ENCODE measurements at places on chromosomes 7 and 10.

GRCh38 chr7:30789334-30789711 is 18.1 kb downstream of the MINDY4 start:
- peak; percentile 30 for DNase-seq

DNA sequence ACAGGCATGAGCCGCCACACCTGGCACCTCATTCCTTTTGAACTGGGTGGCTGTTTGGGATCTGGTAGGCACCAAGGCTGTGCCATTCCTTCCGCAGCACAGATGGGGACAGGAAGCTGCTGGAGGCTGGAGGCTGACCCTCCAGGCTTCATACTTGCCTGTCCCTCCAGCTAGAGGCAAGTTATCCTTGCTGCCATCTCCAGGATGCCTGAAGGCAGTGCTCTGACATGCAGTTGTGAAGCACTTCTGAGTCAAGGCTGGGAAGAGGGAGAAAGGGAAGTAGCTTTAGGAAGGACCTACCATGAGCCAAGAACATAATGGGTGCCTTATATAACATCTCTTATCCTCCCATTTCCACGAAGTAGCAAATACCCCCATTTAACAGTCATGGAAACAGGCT is 9.5 kb downstream of the MARVELD1 start:
- no peak for DNase-seq

GRCh38 chr10:44983895-44984278 is 5.3 kb upstream of the DEPP1 start:
- DNase-seq = no peak

GRCh38 chr10:122173766-122174435 is 97.2 kb upstream of the BTBD16 start:
- DNase-seq = no peak

DNA sequence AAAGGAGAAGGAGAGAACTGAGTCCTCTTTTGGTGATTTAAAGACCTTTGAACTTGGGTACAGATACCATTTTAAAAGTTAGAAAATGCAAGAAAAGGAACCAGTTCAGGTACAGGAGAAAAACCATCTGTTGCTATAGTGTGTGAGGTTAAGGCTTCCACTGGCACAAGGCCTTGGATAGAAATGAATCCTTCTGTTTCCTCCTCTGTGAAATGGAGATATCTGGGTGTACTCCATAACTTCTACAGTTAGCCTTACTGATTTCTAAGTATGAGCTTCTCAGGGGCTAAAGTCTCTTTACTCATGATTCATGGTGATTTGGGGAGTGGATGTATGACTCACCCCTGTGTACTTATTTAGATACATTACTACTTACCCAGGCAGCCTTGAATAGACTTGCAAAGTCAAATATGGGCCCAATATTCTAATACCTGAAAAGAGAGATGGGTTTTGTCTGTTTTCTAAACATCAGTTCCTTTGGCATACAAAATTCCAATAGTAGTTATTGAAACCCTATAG is 117.2 kb upstream of the ADO start:
- DNase-seq = no peak

DNA sequence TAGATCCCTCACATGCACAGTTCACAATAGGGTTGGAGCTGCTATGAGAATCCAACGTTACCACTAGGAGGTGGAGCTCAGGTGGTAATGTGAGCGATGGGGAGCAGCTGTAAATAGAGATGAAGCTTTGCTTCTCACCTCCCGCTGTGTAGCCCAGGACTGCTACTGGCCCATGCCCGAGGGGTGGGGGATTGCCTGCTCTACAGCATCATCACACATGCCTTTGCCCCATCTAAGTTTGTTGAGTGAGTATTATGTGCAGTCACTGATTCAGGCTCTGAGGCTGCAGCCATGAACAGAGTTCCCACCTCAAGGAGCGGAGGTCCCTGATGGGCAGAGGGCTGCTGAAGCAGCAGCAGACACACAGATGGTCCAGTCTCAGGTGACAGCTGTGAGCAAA is 94.1 kb downstream of the CHST15 start:
- DNase-seq = peak; percentile 22

DNA sequence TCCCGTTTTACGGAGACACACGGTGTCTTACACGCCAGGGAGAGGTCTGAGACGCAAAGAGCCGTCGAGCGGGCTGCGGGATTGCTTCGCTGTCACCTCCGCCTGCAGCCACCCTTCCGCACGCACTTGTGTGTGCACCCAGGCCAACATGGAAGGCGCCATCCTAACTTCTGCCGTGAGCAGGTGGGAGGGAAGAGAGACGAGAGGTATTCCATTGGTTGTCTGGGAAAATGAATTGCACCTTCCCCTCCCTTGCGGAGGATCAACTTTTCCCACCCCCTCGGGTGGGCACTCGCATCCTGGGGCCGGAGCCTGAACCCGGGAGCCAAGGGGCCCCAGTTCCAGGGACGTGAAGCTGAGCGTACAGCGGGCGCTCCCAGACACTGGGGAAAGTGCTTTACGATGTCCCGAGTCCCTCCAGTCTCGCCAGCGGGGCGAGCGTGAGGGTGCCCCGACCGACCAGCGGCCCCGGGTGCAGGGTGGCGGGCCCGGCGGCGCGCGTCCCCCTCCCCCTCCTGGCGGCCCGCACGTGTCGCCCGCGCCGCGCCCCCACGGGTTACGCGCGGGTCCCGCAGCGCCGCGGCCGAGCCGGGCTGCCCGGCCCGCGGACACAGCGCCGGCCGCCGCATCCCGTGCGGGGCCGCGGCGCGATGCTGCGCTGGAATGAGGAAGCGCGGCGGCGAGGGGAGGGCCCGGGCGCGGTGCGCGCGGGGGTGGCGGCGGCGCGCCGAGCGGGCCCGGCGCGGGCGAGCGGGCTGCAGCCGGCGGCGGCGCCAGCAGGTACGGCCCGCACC is 984 bp upstream of the IKZF1 start:
- DNase-seq = no peak

DNA sequence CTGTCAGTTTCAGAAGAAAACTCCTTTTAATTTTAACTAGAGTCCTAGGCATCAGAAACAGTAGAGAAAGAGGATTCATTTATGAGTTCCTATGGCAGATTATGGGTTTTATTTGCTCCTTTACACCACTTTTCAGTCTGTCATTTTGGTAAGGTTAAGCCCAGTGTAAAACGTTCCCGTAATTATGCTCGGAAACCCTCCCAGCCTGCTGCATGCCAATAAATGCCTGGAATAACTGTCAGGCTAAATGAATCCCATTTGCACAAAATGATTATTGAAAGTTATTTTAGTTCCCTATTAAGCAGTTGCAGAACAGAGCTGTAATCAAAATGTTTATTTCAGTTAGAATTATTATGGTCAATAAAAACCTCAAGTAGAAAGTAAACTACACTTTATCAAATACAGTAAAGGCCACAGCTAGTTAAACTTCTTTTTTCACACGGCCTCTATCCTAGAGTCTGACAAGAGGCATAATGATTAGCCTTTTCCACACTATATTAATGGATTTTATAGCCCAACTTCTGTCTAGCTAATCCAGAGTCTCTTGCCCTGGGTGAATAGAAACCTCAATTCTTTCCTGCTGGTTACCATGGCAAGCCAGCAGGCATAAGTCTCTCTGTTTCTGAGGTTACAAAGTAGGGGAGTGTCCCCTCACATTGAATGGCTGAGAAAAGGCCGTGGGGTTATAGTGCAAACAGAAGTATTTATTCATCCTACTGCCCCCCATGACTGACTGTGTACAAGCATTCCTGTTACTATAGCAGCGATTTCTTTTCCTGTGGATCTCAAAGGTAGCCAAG is 80.8 kb upstream of the NPVF start:
- no peak for DNase-seq

GRCh38 chr10:115871855-115872254 is 401.2 kb downstream of the GFRA1 start:
- DNase-seq = no peak

- peak; percentile 33 for DNase-seq
Measured at GRCh38 chr10:131461093-131461492, 149.6 kb upstream of the TCERG1L start.

DNA sequence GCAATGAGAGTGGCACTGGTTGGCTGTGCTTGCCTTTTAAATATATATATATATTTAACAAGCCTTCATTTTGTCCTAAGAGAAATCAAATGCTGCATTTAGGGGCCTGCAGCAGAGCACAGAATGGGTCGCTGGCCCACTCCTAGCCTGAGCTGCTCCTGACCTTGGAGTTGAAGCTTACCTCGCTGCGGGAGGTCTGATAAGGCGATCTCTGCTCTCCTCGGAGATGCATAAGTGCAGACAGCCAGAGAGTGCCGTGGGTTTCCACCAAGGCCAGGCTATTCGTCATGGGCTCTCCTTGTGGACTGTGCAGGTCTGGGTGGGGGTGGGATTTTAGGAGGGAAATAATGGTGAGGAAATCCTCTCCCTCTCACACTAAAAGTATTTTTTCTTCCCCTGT is 99.5 kb upstream of the IKZF1 start:
- DNase-seq = no peak

DNA sequence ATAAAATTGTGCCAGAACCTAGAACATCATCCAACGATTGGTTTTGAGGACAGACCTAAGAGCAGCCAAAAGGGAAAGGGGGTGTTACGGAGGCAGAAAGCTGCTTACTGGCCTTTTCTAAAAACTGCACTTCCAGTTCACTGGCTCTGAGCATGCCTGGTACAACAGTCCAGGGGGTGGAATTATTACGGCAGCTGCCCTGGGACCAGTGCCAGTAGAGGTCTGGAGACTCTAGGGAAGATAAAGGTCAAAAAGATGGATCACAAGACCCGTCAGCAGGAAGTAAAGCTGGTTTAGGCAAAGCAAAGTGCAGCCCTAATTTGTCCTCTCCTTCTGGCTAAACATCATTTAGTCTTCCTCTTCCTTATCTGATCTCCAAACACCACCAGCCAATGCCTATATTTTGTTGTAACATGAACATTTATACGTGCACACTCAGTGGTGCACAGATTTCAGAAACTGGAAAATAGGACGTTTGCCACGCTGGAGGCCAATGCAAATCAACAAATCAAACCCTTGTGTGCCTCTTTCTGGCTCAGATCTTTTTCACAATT is 216.4 kb upstream of the DPP6 start:
- no peak for DNase-seq

DNA sequence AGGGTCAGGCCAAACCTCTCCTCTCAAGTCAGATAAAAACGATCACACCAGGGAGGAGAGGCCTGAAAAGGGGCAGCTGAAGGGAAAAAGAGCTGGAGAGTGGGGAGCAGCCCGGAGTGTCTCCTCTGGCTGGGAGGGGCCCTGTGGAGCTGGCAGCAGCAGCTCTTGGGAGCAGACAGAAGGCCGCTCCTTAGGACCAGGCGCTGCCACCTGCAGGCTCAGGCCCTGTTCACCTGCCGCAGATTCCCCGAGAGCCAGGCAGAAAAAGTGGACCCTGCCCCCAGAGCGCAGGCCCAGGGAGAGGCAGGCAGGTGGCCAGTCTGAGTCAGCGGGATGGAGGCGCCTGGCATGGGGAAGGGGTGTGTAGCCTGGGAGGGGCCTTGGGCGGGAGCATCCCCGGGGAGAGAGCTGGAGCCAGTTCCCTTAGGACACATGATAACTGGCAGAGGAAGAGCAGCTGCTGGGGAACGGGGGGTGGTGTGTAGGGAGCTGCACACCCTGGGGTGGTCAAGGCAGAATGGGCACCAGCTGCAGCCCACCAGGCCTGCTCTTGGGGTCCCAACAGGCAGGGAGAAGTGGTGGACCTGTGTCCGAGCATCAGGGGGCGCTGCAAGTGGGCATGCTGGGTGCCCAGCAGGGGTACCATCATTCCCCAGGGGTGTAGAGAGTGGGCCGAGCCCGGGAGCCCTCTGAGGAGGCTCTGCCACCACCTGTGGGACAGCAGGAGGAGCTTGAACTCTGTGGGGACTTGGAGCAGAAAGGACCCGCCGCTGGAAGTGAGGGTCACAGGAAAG is 177.2 kb upstream of the RHEB start:
- DNase-seq = no peak

DNA sequence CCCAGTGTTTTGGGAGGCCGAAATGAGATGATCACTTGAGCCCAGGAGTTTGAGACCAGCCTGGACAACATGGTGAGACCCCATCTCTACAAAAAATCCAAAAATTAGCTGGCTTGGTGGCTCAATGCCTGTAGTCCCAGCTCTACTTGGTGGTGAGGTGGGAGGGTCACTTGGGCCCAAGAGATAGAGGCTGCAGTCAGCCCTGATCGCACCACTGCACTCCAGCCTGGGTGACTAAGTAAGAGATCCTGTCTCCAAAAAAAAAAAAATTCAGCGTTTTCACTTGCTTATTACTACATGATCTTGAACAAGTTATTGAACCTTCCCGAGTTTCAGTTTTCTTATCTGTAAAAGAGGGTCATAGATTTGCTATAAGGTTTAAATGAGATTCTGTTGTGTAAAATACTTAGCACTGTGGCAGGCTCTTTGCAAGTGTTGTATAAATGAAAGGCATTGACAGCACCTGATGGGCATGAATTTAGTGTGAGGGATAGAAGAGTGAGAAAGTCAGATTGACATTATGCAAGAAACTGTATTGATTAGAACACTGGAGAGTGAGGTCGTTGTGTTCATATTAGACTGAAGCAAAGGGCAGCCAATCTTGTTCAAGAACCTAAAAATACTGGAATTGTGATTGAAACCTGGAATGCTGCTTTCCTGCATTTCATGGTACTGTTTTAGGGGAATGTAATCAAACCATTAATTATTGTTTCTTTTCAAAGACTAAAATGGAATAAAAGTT is 136.8 kb downstream of the LCOR start:
- no peak for DNase-seq

GRCh38 chr10:70167246-70167645 is 3.1 kb downstream of the SAR1A start:
- DNase-seq = no peak

DNA sequence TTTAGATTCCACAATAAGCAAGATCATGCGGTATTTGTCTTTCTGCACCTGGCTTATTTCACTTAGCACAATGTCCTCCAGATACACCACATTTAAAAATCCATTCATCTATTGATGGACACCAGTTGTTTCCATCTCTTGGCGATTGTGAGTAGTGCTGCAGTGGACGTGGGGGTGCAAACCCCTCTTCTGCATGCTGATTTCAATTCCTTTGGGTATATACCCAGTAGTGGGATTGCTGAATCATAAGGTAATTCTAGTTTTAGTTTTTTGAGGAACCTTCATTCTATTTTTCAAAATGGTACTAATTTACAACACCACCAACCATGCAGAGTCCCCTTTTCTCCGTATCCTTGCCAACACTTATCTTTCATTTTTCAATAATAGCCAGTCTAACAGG is 2.0 kb upstream of the ASB10 start:
- DNase-seq = no peak

DNA sequence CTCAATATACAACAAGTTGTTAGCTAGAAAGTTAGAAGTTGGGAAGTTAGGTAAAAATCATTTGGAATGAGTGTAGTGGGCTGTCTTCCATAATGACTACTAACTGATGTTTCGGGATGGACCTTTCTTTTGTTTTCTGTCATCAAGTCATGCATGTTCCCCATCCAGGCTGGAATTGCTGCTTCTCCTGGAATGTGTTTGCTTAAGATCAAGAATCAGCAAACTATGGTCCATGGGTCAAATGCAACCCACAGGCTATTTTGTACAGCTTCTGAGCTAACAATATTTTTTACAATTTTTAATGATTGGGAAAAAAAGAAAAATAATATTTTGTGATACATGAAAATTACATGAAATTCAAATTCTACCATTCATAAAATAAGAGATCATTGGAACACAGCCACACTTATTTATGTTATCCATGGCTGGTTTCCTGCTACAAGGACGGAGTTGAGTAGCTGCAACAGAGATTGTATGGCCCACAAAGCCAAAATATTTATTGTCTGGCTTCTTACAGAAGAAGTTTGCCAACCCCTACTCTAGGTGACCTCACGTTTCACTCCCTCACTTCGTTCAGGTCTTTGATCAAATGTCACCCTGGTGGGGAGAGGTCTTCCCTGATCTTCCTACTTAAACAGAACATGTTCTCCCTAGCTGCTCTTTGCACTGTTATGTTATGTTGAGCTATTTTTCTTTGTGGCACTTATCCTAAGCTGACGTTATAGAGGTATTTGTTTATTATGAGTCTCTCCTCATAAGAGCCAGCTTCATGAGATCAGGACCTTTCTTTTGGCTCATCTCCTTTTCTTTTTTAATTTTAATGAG is 127.1 kb downstream of the RALA start:
- no peak for DNase-seq
